ENCODE measurements at places on chromosomes 4 and X.

DNA sequence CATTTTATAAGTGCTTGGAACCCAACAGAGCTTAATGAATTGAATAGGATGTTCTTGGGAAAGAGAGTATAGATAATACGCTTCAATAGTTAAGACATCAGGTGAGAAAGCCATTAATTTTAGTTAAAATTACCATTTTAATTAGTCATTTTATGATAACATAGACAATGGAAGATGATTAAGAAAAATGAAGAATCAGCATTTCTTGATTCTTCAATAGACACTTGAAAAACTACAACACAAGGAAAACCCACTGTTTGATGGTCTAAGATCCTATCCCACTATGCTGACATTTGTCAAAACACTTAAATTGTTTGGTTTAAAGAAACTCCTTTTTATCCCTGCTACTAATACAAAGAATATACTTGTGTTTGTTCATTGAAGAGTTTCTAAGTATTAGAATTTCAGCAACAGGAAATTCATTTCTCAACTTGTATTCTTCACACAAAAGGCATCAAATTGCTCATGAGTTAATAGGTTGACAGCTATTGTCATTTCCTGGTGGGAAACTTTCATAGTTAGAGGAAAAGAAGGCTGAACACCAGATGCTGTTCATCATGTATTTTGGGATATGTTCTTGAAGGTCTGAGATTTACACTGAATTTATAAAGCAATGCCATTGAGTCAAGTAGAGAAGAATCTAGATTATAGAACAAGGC is 9.6 kb upstream of the CXCL2 start:
- no peak for DNase-seq

- DNase-seq, result peak; percentile 27
Measured at GRCh38 chr4:133483600-133484246, 334.6 kb downstream of the PCDH10 start.

- DNase-seq, result no peak
Measured at GRCh38 chr4:164828955-164829354, 48.0 kb upstream of the APELA start.

DNA sequence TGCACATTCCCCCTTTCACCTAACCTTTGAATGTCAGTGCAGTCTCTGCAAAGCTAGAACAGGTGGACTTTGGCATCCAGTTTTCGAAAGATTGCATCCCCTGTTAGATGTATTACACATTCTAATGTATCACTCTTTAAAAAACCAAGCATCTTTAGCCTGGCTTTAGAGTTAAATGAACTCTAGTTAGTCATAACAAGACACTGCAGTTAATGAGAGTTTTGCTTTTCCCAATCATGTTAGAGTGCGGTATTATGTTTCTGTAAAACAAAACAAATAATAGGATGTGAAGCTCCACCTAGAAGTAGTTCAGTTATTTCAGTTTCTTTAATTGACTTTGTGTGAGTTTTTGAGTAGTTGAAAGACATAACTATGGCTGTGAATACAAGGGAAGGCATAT is 42.2 kb downstream of the PARM1 start:
- DNase-seq, result no peak

- DNase-seq, result no peak
Measured at GRCh38 chr4:41912546-41912945, 22.7 kb upstream of the TMEM33 start.

DNA sequence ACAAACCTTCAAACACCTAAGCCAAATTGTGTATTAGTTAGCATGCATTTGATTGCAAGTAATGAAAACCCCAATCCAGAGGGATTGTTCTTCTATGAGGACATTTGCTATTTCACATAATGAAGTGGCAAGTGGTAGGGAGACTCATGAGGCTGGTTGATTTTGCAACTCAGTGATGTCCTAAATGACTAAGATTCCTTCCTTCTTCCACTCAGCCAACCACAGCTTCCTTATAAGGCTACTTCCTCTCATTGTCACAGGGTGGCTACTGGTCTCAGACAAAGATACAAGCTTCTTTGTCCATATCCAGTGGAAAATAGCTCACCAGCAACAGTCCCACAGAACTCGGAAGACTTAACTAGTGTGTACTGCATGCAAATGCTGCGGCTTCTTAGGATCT is 5.3 kb upstream of the OTC start:
- no peak for DNase-seq
